A172 (cell line): ENCODE measurements at places on chromosomes 7 and 10. TPM values are rescaled to one million over a fixed set of nuclear protein-coding genes. Genes with fewer than 3 reads are reported as not detected.

KIF5B gene
- total RNA-seq: 158 and 206 TPM in 2 replicates

TUBB8 gene
- not detected in 2 replicates for total RNA-seq

AGFG2 gene
- 6.8 and 8.8 TPM in 2 replicates for total RNA-seq

TMEM176A gene
- not detected in 2 replicates for total RNA-seq

SPAM1 gene
- not detected in 2 replicates for total RNA-seq

FEZF1 gene
- not detected in 2 replicates for total RNA-seq

DENND2A gene
- total RNA-seq: 3.3 and 5.8 TPM in 2 replicates

PDE1C gene
- 133 and 140 TPM in 2 replicates for total RNA-seq

CYCS gene
- total RNA-seq: 185 and 287 TPM in 2 replicates

FAM241B gene
- 7.4 and 10.8 TPM in 2 replicates for total RNA-seq

PRRT4 gene
- 0.10 and 1.6 TPM in 2 replicates for total RNA-seq

GRM8 gene
- total RNA-seq: not detected in 2 replicates

OR6V1 gene
- not detected in 2 replicates for total RNA-seq

CLDN4 gene
- 31.4 and 35.4 TPM in 2 replicates for total RNA-seq

AKR1C8 gene
- total RNA-seq: not detected in 2 replicates

CLDN15 gene
- 3.5 and 4.0 TPM in 2 replicates for total RNA-seq

AKR1D1 gene
- total RNA-seq: not detected in 2 replicates

PPP1R17 gene
- total RNA-seq: not detected in 2 replicates

ZNF853 gene
- total RNA-seq: 4.3 and 5.4 TPM in 2 replicates

MYPN gene
- total RNA-seq: 0.96 and 1.5 TPM in 2 replicates

DLG5 gene
- total RNA-seq: 30.7 and 60.3 TPM in 2 replicates

HOXA6 gene
- total RNA-seq: 0.48 TPM in 1 of 2 replicates, not detected in the other

TRUB1 gene
- total RNA-seq: 57.0 and 63.4 TPM in 2 replicates

ADAMTS14 gene
- 0.31 TPM in 1 of 2 replicates, not detected in the other for total RNA-seq

CHAT gene
- total RNA-seq: not detected in 2 replicates

ACSM6 gene
- total RNA-seq: 0.12 TPM in 1 of 2 replicates, not detected in the other

CYP17A1 gene
- not detected in 2 replicates for total RNA-seq

BLNK gene
- not detected in 2 replicates for total RNA-seq

MPP7 gene
- total RNA-seq: 124 and 142 TPM in 2 replicates

NPSR1 gene
- not detected in 2 replicates for total RNA-seq

KNDC1 gene
- 2.2 and 3.2 TPM in 2 replicates for total RNA-seq

IMPDH1 gene
- total RNA-seq: 77.8 and 78.1 TPM in 2 replicates

WIPF3 gene
- total RNA-seq: not detected in 2 replicates

NME8 gene
- not detected in 2 replicates for total RNA-seq
